ENCODE measurements at places on chromosomes 16 and 17.

DNA sequence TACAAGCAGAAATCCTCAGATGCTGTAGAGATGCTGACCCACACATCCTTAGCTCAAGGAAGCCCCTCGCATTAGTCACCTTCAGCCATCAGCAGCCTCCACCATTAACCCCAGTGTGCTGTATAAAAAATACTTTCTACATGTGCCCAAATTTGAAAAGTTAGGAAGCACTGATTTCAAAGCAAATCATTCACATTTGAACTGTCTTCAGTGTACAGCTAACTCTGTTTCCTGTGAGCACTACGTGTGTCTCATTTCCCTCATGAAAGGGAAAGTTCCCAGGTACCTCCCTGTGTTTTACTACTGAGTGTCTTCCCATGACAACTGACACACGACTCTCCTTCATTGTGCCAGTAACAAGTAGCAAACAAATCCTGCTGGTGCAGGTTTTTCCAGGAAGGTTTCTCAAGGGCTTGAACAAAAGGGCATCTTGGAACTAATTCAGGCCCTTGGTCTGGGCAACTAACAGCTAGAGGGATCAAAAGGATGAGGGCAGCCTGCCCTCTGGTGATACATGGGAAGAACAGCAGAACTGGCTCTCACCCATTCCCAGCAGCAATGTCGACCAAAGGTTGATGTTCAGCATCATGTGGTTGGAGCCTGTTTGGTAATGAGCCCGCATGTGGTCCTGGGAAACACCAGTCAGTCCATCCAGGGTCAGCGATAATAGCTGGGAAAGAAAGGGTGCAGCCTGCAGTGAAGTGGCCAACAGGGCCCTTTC, 4.0 kb downstream of the SLC35B1 start:
- no peak for ATAC-seq

DNA sequence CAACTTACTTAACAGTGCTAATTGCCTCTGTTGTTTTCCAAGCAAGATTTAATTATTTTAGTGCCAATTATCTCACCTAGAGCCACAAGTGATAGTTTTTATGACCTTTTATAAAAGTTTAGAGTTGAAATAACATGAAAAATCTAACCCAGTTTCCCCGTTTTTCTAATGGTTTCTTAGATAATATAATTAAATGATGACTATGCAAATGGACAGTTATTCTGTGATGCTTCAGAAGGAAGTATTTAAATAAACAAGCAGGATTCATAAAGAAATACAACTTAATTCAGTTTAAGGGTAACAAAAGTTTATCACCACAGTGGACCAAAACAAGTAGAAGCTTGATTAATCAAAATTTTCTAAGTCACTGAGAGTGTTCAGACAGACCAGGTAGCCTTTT, 721.2 kb upstream of the SOX9 start:
- no peak for ATAC-seq

- ATAC-seq = no peak
These were observed 1.6 kb upstream of the MRC2 start for GRCh38 chr17:62625870-62626200.

DNA sequence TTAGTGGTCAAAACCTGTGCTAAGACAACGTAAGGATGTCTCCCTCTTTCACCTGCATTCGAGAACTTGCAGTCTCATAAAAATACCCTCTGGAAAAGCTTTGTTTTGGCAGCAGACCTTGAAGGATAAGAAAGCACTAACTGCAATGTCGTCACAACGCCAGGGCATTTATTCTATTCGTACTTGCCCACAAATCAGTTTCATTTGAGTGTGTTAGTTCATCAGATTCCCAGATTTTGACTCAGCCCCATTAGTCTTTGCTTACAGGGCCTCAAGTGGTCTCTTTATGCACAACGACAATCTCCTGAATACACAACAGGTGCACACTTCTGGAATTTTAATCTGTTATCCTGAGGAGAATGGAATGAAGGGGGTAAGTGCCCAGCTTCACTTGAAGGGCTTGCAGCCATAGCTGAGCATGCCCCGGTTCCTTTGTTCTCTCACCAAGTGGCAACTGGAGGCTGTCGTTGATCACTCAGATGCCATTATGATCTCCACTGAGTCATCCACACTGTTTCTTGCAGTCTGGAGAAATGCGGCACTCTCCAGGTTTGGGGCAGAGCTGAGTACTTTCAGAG, 58.8 kb downstream of the CLEC19A start:
- no peak for ATAC-seq

GRCh38 chr17:44442806-44443205, 53.4 kb upstream of the ITGA2B start:
- no peak for ATAC-seq

- ATAC-seq = no peak
These were observed 1.9 kb downstream of the EVPLL start for GRCh38 chr17:18379246-18380146.

DNA sequence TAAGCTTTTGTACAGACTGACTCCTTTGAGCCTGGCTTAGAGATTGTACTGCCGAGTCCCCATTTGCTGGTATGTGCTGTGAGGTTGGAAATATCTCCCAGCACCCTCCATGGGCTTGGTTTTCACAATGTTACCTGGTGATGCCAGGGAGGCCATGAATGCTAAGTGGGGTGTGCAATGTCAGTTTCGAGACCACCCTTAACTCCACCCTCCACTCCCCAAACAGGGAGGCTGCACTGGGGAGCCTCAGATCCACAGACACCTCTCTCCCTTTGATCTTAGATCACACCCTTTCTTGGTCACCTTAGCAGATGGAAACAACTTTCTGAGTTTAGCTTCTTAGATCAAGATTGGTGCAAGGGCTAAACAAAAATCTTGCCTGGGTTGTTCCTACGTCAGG, 28.6 kb upstream of the PIK3R6 start:
- no peak for ATAC-seq

GRCh38 chr16:46763147-46763546, 15.0 kb upstream of the MYLK3 start:
- no peak for ATAC-seq

GRCh38 chr17:50507871-50508572, at the start of gene MYCBPAP:
Gene MYCBPAP, plus strand, starts transcription at chr17:50508439. Its CDS starts 236 bp downstream, at chr17:50508675.
- peak; percentile 56 for ATAC-seq

- no peak for ATAC-seq
These were observed 629 bp upstream of the RNF135 start for GRCh38 chr17:30969989-30970830.

DNA sequence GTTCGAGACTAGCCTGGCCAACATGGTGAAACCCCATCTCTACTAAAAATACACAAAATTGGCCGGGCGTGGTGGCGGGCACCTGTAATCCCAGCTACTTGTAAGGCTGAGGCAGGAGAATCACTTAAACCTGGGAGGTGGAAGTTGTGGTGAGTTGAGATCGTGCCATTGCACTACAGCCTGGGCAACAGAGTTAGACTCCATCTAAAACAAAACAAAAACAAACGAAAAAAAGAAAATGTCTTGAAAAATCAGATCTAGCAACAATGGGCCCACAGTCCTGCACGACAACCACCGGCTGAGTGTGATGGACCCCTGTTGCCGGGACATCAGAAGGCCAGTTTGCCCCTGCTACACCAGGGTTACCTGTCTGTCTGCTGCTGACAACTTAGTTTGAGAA, 3.9 kb upstream of the RMI2 start:
- no peak for ATAC-seq

DNA sequence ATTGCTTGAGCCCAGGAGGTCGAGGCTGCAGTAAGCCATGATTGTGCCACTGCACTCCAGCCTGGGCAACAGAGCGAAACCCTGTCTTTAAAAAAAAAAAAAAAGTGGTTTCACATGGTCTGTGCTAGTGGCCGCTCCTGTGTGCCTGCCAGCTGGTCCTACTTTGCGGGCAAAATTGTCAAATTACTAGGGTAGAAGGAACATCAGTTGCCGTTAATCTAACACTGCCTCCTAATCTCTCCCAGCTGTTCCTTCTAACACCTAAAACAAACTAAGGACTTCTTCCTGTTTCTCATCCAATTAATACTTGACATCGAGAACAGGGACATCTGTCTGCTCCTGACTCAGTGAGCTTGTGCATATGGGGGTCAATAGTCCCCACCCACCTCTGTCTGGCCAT, 23.9 kb downstream of the TMEM11 start:
- no peak for ATAC-seq

GRCh38 chr17:80029258-80029974, 6.3 kb downstream of the TBC1D16 start:
- ATAC-seq = no peak

DNA sequence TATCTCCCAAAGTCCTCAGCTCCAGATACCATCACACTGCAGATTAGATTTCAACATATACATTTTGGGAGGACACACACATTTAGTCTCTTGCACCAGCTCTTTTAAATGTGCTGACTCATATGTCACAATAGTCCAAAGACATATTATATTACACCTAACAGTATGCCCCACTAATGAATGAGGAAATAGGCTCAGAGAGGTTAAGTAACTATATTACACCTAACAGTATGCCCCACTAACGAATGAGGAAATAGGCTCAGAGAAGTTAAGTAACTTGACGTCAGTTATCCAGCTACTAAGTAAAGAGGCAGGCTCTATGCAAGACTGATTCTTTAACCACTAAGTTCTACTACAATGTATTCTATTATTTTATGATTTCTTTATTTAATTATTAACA, 9.7 kb downstream of the IRX6 start:
- no peak for ATAC-seq

- peak; percentile 77 for ATAC-seq
These were observed at the start of gene CKLF for GRCh38 chr16:66552286-66553177. Gene CKLF, plus strand, starts transcription at chr16:66552576. Its CDS starts 140 bp downstream, at chr16:66552716.

GRCh38 chr17:58377661-58378060, 25.7 kb upstream of the SUPT4H1 start:
- ATAC-seq = no peak

DNA sequence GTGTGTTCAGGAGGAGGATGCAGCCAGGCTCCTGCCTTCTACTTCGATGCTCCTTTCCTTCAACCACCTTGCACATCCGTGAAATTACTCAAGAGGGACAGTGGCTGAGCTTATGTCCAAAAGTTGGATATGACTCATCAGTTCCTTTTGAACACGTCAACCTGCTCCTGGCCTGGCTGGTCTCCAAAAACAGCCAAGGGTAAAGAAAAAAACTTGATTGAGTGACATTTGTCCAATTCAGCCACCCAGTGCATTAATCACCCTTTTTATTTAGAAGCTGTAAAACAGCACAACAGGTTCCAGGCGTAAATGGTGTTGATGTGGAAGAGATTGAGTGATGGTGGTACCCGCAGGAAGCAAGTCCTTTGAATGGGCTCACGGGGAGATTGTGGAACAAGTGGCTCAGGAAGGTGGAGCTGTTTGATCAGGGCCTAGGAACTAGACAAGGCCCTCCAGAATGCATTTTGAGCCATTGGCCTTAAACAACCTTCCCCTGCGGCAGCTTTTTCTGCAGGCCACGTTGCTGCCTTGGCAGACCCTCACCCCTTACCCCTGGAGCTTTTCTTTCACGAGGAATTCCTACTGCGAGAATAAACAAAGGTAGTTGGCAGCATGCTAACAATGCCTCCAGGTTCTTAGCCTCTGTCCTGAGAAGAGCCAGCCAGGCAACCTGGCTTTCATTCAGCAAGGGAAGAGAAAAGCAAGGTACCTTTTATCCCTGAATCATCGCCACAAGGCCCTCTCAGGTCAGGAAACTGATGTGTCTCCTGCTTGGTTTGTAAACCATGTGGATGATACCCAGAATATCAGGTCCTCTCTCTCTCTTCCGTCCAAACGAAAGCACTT, 173.3 kb upstream of the CACNG5 start:
- no peak for ATAC-seq

GRCh38 chr17:75093548-75094158, 5.9 kb downstream of the SLC16A5 start:
- no peak for ATAC-seq

GRCh38 chr17:45848405-45848804, 3.7 kb downstream of the SPPL2C start:
- ATAC-seq = no peak

DNA sequence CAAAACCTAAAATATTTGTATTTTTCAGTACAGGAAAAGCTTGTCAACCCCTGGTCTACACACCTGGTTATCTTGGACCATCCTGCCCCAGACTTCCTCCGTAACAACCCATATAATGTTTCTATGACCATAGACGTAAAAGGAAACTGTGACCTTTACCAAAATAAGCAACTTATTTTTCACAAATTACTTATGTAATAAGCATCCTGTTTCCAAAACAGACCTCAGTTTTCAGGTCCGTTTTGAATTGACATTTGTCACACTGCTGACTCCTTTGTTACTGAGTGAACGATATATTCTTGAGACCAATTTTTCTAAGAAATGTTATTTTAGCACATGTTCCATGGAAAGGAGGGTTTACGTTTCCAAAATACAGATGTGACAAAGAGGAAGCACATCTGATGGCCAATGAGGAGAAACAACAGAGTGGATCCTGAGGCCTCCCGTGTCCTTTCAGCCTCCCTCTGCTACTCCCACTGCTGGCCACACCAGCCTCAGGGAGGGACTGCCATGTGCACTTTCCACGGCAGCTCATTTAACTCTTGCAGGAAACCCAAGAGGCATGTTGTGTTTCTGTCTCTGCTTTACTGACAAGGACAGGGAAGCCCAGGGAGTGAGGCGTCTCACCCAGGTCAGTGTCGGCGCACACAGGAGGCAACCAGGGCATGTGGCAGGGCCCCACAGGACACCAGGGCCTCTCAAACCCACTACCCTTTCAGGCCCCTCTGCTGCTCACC, 20.1 kb upstream of the ALDH3A1 start:
- peak; percentile 24 for ATAC-seq

- no peak for ATAC-seq
These were observed 888 bp downstream of the ACSM5 start for GRCh38 chr16:20410121-20410723.

DNA sequence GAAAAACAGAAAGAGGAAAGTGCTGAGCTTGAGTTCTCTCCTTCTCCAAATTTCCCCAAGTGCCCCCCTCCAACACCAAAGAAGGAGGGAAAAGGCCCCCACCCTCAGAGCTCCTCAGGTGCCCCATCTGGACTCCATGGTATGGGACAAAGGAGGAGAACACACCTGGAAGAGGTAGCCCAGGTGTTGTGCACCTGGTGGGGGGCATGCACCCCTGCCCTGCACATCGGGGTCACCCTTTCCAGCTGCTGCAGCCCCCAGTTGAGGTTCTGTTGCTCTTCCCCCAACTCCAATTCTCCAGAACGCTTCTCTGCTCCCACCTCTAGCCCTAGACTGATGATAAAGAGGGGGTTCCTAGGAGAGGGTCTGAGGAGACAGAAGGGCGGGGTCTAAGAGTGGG, 3.0 kb upstream of the COL1A1 start:
- no peak for ATAC-seq

DNA sequence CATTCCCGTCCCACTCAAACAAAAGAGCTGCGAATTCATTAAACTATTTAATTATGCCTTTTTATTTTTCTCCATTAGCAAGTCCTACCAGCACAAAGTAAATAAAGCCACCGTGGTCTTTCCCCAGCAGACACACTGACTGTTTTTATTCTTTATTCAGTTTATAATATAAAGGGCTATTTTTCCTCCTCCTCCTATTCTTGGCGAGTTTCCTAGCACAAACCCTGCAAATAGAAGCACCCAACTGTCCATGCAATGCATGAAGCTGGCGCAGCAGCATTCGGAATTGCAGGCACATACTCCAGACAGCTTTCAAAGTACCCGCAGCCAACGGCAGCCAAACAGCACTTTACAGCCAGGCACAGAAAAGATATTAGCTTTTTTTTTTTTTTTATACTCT, 583.4 kb upstream of the PSMD7 start:
- ATAC-seq = no peak

- no peak for ATAC-seq
These were observed 44.5 kb downstream of the SLFN5 start for GRCh38 chr17:35287286-35287811.

Data from activated CD4-positive, CD25-positive, alpha-beta regulatory T cell treated with anti-CD3 and anti-CD28 coated beads, Interleukin-2, amount 50 U/mL, for 24 hours (primary cell).